ENCODE measurements at places on chromosomes 4 and X.

DNA sequence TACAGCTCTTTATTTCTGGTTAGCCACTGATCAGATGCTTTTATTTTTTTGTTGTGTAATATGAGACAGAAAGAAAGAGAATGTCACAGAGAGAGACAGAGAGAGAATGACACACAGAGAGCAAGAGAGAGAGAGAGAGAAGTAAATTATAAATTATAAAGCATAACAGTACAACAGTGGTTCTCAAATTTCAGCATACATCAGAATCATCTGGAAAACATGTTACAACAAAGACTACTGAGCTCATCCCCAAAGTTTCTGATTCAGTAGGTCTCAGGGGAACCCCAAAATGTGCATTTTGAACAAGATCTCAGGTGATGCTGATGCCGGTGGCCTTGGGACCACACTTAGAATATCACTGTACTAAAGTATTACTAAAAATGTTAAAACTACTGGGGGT is 245.8 kb upstream of the DIAPH2 start:
- DNase-seq: no peak

GRCh38 chr4:90883519-90883918 is 756.3 kb downstream of the CCSER1 start:
- DNase-seq: no peak

DNA sequence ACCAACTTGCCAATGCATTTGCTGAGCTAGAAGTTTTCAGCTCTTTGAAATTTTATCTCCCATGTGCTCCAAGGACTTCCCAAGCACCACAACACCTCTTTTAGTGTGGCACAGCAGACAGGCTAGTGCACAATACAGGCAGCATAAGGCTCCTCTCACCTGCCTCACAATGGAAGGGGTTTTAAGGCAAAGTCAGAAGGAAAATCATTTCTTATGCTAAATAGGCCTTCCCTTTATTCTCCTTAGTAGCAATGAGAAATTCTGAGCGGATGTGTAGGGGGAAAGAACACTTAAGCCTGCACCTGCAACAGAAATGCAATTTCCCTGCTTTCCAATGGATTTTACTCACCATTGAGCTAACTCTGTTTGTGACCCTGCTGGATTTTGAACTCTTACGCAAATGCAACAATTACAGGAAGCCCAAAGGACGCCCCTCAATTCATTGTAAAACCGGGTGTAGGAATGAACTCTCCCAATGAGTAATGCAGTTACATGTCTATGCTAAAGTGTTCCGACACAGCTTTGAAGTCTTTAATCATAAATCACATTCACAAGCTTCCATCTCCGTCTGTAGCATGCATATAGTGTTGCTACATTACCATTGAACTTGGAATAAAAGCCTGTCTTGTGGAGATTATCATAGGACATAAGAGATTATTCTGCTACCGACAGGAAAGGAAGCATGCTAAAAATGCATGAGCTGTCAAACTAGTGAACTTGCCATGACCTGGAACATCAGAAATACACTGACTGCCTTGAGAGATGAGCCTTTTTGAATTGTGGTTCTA is 1084.9 kb downstream of the RPA4 start:
- peak; percentile 16 for DNase-seq

GRCh38 chr4:7333024-7333780 is 101.5 kb downstream of the PSAPL1 start:
- DNase-seq: no peak

DNA sequence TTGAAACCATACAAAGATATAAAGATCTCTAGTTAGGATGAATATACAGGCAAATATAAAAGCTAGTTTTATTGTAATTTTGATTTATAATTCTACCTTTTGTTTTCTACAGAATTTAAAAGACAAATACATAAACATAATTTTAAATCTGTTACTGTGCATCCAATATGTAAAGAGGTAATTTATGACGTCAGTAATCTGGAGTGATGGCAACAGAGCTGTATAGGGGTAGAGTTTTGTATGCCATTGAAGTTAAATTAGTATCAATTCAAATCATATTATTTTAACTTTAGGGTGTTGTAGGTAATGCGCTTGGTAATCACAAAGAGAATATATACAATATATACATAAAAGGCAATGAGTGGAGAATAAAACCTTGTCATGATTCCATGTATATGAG is 183.7 kb upstream of the ARHGAP24 start:
- no peak for DNase-seq

DNA sequence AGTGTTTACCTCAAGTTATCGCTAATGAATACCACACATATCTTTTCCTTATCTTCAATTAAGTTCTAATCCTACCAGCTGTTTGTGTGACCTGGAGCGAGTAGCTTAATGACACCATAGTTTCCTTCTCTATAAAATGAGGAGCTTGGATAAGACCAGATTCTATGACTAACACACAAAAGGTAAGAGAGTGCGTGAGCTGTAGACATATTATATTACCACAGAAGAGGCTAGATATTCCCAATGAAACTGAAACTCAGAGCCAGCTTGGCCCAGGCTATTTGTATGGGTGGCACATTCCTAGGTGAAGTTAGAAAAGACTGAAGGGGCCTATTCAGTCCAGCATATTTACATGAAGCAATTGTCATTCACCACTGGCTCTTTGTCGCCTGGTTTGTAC is 30.2 kb downstream of the ASB5 start:
- no peak for DNase-seq

DNA sequence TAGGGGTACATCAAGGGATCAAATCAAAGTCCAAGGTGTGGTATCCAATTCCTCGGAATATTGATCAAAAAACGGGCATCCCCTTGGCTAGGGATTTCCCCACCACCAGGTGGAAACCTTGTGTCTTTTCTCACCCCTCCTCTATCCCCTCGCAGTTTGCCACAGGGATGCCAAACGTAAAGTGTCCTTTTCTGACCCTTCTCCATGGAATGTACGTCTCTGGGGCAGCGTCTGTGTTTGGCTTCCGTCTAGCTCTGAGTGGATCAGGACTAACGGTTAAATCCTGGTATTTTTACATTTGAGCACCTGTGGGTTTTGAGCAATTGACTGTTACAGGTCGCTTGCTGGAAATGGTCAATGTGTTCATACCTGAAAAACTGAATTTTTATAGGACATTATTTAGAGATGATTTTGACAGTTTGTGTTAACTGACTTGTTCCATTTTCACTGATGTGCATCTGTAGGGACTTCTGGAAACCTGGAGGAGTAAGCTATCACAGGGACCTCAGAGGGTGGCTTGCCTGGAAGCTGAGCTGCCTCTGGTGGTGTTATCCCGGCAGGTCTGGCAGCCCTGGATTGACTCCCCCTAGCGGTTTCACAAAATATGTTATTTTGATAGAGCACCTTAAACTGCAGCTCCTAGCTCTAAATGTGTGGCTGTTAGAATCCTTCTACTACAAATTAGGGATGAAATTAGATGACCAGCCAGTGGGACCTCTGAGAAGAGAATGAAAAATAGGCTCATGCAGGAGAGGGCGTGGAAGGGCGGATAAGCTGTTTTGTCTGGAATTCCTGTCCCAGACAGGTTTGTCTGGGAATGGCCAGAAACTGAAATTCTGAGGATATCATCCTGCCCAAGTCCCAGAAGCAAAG is 8.8 kb upstream of the MGST2 start:
- peak; percentile 46 for DNase-seq

DNA sequence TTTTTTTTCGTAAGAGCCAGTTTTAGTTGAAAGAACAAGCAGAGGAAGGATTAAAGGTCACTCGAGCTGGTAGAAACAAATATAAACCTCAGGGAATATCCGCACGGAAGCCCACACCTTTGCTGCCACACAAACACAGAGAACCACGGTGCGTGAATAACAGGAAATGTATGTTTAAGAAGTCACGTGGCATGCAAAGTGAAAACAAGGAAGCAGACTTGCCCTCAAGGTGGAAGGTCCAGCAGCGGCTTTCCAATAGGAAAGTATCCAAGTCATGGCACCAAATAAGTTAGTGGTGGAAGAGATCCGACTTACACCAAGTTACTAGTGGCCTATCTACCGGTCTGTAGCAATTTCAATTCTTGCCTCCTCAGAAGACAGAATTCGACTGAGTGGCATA is 215.5 kb downstream of the HHIP start:
- no peak for DNase-seq

DNA sequence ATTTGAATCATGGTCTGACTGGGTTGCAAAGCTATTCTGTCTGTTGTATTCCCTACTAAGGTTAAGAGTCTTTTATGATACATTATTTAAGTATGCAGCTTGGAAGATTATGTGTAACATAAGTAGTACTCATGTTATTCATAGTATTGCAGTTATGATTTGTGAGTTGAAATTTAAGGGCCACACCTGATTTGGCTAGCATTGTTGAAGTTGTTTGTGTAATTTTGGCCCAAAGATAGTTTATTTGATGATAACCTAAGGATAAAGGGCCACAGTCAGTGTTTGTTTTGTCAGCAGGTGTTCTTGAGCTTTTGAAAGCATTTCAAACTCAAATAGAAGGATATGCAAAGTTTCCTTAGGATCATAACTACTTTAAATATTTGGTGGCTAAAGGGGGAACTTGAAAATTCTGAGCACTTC is 38.9 kb downstream of the NUDT9 start:
- DNase-seq: no peak

DNA sequence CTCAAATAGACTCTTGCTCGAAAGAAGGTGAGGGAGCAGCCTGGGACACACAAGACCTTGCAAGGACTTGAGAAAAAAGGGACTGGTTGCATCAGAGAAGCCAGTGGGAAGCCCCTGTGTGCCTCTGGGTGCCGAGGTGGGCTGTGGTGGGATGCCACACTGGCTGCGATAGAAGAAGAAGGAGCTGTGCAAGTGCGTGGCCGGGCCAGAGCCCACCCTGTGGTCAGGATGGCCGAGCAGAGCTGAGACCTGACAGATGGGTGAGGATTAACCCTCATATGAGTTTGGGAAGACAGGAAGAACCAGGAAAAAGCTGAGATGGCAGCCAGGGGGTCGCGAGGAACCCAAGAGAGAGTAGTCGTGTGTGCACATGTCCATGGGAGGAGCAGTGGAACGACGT is 44.6 kb upstream of the HGFAC start:
- no peak for DNase-seq

- DNase-seq: no peak
Observed at GRCh38 chr4:4651811-4652755, 110.2 kb upstream of the STX18 start.

GRCh38 chr4:41145571-41146078 is 68.7 kb downstream of the APBB2 start:
- no peak for DNase-seq

GRCh38 chr4:54547299-54548097 is 110.3 kb upstream of the KIT start:
- DNase-seq: no peak

DNA sequence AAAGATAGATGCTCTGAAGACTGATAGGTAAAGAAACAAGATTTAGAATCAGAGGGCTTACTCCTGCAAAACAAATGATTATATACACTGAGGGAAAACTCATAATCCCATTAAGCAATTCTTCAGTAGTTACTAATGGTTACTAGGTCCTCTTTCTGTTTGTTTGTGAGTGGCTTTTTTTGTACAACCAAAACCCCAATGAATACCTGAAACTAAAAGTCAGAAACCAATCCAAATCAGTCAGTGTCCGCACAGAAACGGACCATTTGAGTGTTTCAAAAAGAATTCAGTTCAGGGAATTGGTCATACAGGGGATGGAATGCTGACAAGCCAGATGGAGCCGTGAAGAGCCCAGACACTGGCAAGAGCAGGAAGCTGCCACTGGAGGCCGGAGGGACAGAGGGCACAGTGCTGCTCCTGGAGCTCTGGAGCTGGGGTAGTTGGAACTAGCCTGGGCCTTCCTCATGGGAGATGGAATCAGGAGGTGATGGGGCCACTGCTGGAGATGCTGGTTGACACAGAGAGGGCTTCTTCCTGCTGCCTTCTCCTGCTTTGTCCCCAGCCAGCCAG is 31.9 kb downstream of the SETD7 start:
- no peak for DNase-seq

- DNase-seq: no peak
Observed at GRCh38 chrX:15465347-15465746, 27.8 kb downstream of the PIR start.

DNA sequence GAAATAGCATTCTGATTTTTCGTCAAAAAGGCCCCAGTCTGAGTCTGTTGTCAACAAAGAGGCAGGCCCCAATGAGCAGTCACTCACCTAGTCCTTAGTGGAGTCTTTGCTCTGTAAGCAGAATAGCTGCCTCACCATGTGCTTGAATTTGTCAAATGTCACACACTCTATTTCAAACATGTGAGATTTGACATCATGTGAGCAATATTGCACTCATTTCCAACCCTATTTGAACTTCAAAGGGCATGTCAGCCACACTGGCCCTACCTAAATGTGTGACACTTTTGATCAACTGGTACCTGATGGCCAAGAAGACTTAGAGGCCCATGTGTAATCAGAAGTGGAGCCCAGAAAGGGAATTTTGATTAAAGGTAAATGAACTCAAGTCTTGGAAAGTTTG is 59.4 kb upstream of the PLAC1 start:
- DNase-seq: no peak

GRCh38 chrX:147476008-147476407 is 435.7 kb upstream of the FMR1 start:
- peak; percentile 3 for DNase-seq

DNA sequence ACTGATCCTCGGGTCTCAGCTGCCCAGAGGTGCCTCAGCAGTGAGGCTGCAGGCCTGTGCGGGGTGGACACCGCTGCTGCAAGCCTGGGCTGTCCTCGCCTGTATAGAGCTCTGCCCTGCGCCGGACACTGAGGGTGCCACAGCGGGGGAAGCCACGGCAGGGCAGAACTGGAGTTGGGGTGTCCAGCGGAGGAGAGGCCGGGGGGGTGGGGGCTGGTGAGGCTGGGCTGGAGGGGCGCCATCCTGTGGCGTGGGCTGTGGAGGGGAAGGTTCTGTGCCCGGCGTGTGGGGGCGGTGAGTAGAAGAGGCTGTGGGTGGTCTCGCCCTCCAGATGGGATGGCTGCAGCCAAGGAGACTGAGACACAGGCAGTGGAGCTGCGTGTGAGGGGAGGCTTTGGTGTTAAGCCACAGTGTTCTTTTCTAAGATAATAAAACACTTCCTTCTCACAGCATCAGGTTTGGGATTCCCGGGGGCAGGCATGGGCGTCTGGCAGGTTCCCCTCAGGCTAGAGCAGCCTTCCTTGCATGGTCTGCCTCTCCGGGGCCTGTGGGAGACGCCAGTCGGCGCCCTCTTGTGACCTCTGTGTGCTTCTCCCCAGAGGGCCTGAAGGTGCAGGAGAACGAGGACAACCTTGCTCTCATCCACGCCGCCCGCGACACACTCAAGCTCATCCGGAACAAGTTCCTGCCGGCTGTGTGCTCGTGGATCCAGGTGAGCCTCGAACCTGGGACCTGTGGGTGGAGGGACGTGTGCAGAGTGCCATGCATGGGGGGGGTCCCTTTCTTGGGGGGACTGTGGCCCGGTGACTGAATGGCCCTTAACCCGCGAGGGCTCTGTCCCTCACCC is 7.4 kb downstream of the UVSSA start:
- DNase-seq: no peak

- no peak for DNase-seq
Observed at GRCh38 chrX:150414228-150414627, 51.1 kb downstream of the MAMLD1 start.

GRCh38 chr4:147648656-147649055 is 31.5 kb downstream of the TMEM184C start:
- no peak for DNase-seq

Measured in NT2/D1 (cell line).